ENCODE measurements at places on chromosomes 4 and X. TPM values are rescaled to one million over a fixed set of nuclear protein-coding genes. Genes with fewer than 3 reads are reported as not detected.

The CT45A1 gene
- not detected for total RNA-seq

The MAGEB2 gene
- total RNA-seq = not detected

The QRFPR gene
- 0.44 TPM for total RNA-seq

The SLITRK4 gene
- 0.20 TPM for total RNA-seq

The THAP9 gene
- total RNA-seq = 5.8 TPM

The TLL1 gene
- total RNA-seq = 37.7 TPM

The HTN3 gene
- not detected for total RNA-seq

The PPP2R3B gene
- 11.3 TPM for total RNA-seq

The RAB41 gene
- total RNA-seq = not detected

The SPANXB1 gene
- total RNA-seq = not detected

The ARX gene
- total RNA-seq = not detected

The SHROOM2 gene
- total RNA-seq = 5.4 TPM

GRCh38 chr4:7255996-7256395 lies 63.7 kb downstream of the SORCS2 start:
- no peak for DNase-seq

DNA sequence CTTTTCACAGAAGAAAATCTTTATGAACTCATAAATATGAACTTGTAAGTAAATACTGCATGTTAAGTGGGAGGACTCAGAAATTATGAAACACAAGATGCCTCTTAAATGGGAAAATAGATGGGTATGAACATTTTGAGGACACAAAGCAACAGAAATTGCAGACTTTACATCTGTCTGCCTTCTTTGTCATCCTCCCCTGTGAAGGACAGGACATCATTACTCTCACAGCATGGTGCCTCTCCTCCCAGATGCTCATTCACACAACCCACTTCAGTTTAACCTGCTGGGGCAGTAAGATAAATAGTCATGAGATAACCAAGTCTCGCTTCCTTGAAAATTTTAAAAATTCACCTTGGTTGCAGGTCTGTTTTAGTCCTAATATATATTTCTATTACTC lies 144.5 kb downstream of the APBB2 start:
- no peak for DNase-seq

DNA sequence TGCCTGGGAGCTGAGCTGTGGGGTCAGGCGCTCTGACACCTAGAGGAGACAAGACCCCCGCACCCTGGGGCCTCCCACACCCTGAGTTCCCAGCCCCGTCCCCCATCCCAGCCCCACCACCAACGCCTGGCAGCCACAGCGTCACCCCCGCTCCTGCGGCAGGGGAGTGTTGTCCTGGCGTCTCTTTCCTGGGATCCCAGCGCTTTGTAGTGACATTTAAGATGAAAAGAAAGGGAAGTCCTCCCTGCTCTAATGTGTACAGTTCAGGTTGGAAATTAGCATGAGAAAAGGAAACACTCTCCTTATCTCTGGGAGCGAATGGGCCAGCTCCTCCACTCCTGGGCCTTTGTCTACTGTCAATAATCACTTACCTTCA lies 112.1 kb downstream of the FAM53A start:
- no peak for DNase-seq

GRCh38 chr4:76279462-76279861 lies 27.1 kb upstream of the STBD1 start:
- DNase-seq = no peak

DNA sequence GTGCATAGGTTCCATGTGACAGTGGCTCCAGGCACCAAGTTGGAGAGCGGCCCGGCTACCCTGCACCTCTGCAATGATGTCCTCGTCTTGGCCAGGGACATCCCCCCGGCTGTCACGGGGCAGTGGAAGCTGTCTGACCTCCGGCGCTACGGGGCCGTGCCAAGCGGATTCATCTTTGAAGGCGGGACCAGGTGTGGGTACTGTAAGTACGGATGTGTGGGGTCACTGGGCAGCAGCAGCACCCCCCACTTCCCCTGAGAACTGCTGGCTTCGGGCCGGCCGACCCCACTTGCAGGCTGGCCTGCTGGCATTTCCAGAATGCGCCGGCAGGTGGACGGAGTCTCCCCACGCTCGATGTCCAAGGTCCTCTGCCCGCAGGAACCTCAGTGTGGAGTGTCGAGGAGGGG lies 13.2 kb downstream of the DOK7 start:
- no peak for DNase-seq

- DNase-seq = peak; percentile 94
Observed at GRCh38 chr4:55183926-55184599, 58.7 kb upstream of the KDR start.

DNA sequence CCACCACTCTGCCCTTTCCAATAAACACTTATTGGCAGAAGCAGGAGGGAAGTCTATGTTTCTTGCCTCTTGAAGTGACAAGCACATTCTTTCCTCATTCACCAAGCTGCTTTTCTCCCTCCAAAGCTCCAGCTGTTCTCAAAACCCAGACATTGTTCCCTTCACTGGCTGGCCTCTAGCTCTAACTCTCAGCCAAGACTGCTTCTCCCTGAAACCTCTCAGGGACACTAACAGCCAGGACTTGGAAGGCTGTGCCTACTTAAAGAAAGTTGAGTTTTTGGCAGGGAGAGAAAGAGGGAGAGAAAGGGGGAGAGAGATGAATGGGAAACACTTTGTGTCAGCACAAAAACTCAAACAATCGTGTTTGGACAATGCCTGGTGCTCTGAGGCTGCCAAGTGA lies 99.5 kb downstream of the COX18 start:
- DNase-seq = peak; percentile 4

DNA sequence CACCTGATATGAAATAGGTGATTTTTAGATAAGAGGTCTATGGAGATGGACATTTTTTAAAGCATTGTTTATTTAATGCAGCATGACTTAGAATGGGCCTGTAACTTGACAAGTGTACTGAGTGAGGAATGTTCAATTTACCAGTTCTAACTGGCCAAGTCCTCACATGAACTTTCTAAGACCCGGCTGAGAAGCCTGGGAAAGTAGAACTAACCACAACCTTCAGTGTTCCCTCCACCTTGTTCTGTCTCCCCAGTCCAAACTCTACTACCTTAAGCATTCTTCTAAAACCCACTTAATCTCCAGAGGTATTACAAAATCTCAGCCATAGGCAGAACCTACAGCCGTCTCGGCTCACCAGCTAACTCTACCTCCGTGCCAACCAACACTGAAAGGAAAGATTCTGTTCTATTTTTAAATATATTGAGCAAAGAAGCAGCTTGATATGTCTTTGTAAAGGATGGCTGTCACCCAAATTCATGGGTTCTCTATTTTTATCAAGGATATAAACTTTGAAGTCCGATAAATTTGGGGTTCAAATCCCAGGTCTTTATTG lies 6.8 kb downstream of the PPARGC1A start:
- no peak for DNase-seq

GRCh38 chr4:32689518-32689917 lies 1969.3 kb downstream of the PCDH7 start:
- DNase-seq = no peak

DNA sequence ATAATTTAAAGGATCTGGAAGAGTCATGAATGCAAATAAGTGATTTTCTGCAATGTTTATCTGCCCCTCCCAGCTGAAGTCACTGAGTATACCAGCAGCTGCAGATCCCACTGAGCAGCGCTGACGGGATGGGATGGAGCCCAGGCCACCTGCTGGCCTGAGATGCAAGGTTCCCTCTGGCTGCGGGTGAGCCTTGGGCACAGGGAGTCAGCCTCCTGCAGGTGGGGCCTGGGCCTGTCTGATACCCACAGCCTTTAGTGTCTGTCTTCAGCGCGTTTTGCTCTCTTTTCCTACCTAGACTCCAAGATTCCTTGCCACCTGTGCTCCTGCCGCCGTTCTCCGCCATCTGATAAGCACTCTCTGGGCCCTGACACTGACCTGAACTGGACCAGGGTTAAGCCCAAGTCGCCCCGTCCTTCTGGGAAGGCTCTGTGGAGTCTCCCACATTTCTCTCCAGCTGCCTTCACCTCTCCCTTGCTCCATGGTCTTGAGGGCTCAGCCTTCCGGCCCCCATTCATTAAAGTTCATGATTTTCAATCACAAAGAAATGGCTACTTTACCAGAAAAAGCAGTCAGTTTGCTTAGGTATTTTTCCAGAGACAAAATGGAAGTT lies 223.1 kb upstream of the FAT1 start:
- no peak for DNase-seq

DNA sequence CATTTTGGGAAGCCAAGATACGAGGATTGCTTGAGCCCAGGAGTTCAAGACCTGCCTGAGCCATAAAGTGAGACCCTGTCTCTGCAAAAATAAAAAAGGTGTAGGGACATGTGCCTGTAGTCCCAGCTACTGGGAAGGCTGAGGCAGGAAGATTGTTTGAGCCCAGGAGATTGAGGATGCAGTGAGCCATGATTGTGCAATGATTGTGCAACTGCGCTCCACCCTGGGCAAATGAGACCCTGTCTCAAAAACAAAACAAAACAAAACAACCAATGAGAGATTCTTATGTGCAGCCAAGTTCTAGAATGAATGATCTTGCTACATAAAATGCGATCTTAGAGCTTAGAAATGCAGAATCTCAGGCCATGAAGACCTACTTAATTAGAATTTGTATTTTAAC lies 22.5 kb downstream of the SLC9B2 start:
- no peak for DNase-seq

GRCh38 chrX:120741452-120741851 lies 111.6 kb upstream of the C1GALT1C1 start:
- no peak for DNase-seq

- DNase-seq = no peak
Observed at GRCh38 chr4:66197451-66197850, 527.2 kb upstream of the EPHA5 start.

GRCh38 chrX:19543951-19544381 lies 28.7 kb upstream of the MAP3K15 start:
- no peak for DNase-seq

DNA sequence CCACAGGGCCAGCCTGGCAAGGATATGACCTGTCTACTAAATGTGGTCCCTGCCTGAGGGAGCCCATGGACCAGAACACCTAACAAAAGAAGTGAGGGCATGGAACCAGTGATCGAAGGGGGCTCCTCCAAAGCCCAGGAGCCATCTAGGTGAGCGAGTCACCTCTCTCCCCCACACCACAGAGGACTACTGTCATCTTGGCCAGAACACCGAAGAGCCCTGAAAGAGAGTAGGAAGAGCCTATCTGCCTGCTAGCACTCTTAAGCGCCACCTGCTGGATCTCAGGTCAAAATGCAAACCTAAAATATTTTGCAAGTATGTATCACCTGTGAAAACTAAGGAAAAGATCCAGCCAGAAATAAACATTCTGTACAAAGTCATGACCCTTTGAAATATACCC lies 137.9 kb upstream of the ZXDB start:
- DNase-seq = peak; percentile 66

DNA sequence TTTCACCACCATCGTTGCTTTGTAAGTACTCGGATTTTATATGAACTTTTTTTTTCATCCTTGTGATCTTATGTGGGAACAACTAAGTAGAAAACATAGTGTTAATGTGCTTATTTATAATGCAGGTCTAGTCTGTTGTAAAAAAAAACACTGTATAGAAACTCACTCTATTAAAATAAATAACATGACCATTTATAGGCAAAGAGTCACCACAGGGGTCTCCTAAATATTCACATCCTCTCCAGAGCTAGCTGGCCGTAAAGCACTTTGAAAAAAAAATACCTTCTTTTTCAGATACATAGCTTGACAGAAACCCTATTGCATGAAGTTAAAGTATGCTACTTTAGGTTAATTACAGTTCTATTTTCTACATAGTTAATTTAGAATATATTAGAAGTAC lies 11.2 kb downstream of the TMEM184C start:
- no peak for DNase-seq

DNA sequence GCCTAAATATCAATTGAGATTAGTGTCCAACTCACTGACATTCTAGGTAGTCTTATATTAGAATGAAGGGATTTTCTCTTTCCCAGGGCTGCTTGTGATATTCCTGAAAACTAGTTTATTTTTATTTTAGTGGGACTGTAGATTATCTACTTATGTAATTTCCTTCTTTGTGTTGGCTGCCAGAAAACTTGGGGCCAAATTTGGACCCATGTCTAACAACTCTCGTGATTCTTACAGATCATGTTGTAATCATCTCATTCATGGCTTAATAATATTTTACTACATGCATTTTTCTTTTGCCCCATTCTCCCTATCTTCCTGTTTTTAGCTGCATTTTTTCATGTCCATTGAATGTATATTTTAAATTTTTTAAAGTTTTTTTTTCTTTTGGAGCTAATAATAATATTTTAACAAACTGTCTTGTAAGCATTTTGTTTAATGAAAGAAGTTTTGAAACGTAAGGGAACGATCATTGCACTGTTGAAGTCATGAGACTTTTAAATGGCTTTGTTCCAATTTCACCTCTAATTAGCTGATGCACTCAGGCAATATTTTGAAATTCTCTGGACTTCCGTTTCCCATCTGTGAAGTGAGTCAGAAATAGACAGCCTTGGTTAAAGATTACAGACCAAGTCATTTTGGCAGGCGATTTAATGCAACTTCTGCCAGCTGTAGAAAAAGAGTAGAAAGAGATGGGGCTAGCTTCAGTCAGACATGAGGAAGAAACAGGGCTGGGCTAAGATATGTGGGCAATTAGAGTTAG lies 14.3 kb upstream of the TDO2 start:
- no peak for DNase-seq

- DNase-seq = no peak
Observed at GRCh38 chr4:24975510-24975909, 55.2 kb downstream of the LGI2 start.

DNA sequence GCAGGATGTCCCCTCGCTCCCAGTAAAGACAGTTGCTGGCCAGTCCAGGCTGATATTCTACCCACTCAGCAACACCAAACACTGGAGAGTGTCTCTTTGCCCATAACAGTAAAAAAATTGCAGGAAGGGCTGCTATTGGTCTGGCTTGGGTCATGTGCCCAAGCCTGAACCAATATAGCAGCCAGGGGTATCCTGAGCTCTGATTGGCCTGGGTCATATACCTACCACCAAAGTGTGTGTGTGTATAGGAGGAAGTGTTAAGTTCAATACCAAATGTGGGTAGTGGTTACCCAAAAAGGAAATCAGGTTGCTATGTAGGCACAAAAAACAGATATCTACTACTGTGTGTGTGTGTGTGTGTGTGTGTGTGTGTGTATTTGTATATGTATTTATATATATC lies 373.2 kb downstream of the BCOR start:
- peak; percentile 60 for DNase-seq

DNA sequence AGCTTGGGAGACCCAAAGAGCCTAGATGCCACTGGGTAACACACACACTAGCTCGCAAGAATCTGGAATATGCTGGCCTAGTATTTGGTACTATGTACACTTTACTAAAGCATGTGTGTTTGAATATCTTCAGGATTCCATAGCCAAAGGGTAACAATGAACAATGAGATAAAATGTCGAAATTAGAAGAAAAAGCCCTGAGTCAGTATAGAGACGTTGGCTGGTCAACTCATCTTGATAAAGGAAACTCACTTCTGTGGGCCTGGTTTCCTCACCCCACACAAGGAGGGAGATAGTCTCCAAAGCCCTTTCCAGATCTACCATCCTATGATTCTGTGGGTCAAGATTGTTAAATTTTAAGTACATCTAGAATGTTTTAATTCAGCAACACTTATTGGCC lies 6.9 kb downstream of the ZDHHC9 start:
- no peak for DNase-seq
